ENCODE measurements at places on chromosomes 13 and 19.

GRCh38 chr13:97742084-97742483 is 211.4 kb upstream of the IPO5 start:
- no peak for DNase-seq

GRCh38 chr13:67518785-67519184 is 288.6 kb upstream of the PCDH9 start:
- DNase-seq: no peak

DNA sequence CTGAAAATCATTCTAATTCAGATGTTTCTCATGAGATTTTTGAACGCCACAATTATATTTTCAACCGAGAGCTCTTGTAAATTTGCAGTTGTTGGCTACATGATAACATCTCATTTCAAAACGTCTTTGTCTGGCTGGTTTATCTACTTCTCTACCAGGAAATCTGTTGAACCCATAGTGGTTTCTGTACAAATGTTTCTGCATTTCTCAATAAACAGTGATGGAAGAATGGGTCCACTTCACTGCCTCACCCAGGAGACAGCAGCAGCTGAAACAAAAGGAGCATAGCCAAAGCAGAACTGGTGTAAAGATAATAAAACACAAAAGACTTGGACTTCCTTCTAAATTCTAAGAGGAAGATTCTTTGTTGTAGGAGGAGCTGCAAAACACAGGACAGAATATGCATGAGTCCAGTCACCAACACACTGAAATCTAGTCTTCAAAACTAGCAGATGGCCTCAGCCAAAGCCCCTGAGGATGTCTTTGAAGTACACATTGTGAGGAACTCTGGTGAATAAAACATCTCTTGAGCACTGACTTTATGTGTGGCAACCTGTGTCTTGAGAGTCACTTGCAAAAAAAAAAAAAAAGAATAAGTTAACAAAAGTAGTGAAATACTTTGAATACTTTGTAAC is 68.6 kb upstream of the FGF14 start:
- DNase-seq: no peak

DNA sequence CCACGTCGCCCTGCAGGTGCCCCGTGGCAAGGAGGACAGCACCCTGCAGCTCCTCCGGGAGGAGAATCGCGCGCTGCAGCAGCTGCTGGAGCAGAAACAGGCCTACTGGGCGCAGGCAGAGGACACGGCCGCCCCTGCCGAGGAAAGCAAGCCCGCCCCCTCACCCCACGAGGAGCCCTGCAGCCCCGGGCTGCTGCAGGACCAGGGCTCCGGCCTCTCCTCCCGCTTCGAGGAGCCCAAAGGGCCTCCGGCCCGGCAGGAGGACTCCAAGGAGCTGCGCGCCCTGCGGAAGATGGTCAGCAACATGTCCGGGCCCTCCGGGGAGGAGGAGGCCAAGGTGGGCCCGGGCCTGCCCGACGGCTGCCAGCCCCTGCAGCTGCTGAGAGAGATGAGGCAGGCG is 11.6 kb downstream of the CBY2 start:
- DNase-seq: no peak

DNA sequence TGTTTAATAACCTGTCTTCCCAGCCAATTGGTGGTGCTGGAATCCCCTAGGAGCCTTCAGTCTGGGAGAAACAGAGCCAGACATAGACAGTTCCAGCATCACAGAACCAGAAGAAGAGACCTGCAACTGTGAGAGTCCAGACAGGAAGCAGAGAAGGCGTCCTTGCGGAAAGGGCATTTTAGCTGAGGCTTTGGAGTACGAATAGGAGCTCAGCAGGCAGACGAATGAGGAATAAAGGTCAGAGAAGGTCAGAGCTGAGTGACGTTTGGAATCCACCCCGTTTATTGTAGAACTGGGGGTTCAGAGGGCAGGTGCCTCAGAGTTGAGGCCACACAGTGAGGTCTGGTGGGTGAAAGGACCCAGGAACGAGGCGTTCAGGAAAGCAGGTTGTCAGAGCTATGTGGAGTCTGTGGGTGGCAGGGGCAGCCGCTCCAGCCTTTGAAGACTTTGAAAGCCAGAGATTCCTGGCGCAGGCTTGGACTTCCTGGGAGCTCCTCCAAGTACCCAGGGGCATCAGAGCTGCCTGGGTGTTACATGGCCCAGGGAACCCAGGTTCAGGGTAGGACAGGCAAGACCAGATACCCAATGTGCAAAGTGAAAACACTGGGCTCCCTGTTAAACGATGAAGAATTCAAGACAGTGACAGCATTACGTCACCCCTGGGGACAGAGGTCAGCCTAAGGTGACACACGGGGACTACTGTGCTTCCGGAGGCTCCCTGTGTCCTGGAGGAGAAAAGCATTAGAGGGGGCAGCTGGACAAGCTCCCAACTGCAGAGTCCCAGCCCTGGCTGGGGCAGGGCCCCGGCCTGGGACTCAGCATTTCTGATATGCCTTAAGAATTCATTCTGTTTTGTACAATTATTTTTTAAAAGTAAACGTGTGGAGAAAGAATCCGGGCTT is 5.5 kb downstream of the ARRDC2 start:
- no peak for DNase-seq

DNA sequence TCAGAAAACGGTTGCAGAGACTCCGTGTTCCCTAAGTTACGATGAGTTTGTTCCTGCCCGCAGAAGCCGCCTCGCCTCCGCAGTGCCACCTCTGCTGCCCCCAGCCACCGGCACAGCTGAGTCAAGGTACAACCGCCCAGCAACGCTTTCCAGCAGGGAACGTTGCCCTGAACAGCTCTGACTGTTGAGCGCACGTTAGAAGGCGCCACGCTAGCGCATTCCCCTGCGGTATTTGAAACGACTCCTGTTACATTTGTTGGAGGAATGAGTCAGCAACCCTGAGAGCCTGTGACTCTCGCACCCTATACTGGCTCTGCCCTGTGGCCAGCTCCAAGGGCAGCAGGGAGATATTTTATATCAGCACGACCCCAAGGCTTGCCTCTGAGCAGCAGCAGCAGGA is 302.8 kb downstream of the TEX29 start:
- DNase-seq: no peak

DNA sequence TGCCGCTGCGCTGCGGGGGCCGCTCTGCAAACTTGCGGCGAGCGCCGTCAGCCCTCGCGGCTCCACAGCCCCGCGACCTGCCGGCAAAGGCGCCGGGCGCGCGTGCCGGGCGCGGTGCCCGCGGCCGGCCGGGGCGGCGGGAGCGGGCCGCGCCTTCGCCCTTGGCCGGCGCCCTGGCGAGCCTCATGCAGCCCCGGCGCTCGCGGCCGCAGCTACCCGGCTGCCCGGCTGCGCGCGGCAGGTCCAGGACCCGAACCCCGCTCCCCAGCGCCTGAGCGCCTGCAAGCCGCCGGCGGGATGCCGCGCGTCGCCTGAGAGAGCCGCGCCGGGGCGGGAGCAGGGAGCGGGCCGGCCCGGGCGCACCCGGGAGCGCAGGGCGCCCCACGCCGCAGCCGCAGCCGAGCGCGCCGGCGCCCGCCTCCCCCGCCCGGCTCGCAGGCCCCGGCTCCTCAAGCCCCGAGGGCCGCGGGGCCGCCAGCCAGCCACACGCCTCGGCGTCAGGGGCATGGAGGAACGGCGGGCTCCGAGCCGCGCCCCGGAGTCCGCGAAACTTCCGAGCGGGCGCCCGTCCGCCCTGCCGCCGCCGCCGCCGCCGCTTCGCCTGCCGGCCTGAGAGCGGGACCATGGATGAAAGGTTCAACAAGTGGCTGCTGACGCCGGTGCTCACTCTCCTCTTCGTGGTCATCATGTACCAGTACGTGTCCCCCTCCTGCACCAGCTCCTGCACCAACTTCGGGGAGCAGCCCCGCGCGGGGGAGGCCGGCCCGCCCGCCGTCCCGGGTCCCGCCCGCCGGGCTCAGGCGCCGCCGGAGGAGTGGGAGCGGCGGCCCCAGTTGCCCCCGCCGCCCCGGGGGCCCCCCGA is 564 bp downstream of the HS6ST3 start:
- no peak for DNase-seq

DNA sequence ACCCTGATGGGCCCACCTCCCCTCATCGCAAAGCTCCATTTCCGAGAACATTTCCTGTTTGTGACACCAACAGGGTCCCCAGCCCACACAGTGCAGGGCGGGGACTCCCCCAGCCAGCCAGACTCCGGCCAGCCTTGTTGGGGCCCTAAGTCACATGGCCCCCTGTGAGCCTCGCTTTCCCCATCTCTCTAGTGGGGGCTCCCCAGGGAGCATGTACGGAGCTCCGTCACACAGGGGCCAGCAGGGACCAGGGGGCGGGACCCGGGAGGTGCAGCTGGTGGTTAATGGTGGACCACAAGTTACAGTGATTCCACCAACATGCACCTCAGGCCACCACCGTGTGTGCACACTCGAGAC is 1.7 kb downstream of the TBXA2R start:
- DNase-seq: no peak

DNA sequence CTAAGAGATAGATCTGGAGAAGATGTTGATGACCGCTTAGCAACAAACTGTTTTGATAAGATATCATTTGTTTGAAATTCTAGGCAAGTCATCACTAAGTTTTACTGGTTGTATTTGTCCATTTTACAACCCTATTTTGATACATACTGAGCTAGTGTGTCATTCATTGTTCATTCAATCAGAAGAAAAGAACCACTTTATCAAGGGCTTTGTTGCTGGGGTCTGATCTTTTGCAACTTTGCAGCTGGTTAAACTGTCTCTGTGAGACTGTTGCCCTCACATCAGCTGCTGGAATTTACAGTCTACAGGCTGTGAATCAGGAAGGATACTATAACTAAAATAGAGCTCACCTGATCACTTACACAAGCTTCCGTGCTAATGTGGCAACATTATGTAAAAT is 290.5 kb downstream of the RFC3 start:
- no peak for DNase-seq

DNA sequence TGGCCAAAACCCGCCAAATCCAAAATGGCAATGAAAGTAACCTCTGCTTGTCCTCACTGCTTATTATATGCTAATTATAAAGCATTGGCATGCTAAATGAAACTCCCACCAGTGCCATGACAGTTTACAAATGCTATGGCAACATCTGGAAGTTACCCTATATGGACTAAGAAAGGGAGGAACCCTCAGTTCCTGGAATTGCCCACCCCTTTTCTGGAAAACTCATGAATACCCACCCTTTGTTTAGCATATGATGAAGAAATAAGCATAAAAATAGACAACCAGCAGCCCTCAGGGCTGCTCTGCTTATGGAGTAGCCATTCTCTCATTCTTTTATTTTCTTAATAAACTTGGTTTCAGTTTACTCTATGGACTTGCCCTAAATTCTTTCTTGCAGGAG is 269.8 kb downstream of the OLFM4 start:
- DNase-seq: no peak

GRCh38 chr19:5298471-5298901 is 42.1 kb downstream of the PTPRS start:
- DNase-seq: no peak

DNA sequence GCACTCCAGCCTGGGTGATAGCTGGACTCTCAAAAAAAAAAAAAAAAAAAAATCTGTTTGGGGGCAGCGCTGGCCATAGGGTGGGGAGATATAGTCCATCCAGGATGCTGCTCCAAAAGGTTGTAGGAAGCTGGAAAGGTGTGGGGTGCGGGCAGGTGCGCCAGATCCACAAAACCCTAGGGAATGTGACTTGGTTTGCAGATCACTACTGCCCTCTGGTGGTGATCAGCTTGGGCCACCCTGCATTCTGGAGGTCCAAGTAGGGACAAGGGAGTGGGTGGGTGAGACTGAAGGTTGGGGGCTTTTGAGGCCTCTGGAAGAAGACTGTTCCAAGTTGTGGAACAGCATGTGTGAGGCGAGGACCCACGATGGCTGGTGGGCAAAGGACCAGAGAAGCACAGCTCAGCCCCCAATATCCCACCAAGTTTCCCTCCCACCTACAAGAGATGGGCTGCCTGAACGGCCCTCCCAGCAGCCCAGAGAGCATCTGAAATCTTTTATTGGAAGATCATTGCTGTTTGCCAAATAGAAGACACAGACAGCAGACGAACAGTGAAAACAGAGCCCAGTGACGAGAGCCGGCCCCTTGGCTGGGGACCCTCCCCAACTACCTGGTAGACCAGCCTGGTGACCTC is 10.4 kb upstream of the TYK2 start:
- no peak for DNase-seq

- DNase-seq: no peak
Observed at GRCh38 chr19:30074741-30075715, 133.0 kb downstream of the URI1 start.

DNA sequence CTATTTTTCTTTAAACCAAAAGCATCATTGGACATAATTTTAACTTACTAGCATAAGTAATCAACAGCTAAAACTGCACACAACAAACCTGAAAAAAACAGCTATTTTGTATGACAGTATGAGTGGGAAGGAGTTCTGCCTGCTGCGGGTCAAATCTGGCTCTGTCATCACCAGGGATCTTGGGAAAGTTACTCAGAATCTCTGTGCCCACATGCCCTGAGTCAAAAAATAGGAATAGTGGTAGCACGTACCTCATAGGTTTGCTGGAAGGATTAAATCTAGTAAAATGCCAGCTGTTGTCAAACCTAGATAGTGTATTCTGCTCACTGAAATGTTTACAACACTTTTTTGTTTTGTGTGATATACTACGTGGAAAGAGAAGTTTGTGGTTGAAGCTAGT is 1.1 kb downstream of the CLN5 start:
- DNase-seq: no peak

DNA sequence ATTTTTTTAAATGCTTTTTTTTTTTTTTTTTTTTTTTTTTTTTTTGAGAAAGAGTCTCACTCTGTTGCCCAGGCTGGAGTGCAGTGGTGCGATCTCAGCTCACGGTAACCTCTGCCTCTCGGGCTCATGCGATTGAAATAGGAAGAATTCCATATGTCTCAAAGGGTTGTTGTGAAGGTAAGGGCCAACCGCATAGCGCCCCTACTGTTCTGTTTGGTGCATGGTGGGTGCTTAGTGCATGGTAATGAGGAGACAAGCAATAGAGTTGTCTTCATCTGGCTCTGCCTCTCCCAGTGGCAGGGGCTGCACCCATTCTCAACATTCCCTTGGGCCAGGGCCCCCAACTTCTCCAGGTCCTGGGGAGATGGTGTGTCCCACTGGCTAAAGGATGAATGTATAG is 68.7 kb downstream of the RASL11A start:
- no peak for DNase-seq

DNA sequence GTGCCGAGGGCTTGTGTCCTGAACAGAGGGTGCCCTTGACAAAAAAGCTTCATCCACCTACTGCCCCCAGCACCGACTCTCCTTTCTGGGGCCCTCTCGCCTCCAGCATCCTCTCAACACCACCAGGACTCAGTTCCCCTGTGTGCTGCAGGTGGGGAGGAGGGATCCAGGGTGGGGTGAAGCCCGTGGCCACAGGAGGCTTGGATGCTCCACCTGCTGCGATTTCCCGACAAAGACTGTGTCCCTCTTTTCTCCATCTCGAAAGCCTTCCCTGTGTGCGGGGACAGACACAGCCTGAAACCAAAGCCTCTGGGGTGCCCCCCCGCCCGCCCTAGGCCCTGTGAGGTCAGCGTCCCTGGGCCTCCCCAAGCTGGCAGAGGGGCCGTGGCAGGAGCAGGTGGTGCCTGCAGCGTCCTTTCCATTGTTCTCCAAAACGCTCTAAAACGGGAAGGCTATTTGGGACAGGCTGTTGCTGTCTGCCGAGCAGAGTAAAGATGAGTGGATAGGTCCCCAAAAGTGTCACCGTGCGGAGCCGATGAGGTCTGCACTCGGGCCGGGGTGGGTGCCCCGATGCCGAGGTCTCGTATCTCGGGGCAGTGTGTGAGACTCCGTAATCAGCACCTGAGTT is 185.7 kb downstream of the PTPRS start:
- DNase-seq: no peak

GRCh38 chr19:10211061-10211460 is 16.3 kb upstream of the DNMT1 start:
- no peak for DNase-seq
